Activated naive CD4-positive, alpha-beta T cell (primary cell): ENCODE measurements at places on chromosomes 1 and 21.
A peak's percentile ranks its signal among the peaks of the same experiment; 100 is the strongest.

DNA sequence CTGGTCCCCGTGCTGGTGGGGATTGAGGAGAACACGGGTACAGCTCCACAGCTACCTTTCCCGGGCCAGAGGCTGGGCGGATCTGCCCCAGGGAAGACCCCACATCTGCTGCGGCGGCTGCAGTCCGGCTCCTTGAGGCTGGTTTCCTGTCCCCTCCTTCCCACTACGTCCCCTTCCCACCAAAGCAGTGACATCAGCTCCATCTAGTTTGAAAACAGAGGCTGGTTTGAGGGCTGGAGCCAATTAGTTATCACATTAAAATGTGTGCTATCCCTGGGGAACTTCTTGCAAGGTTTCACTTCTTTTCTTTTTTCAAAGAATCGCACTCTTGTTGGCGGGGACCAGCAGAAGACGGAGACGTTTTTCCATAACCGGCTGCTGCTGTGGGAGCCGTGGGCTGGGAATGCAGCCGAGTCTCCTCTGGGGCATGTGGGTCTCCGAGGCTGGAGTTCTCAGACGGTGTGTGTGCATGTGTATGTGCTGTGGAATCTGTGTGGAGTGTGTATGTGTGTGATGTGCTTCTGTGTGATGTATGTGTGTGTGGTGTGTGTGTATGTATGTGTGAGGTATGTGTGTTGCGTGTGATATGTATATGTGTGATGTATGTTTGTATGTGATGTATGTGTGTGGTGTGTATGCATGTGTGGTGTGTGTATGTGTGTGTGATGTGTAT, 8.9 kb upstream of the PCBP3 start:
- DNase-seq, result no peak

- no peak for DNase-seq
These were observed 97.8 kb downstream of the CD247 start for GRCh38 chr1:167420510-167420909.

DNA sequence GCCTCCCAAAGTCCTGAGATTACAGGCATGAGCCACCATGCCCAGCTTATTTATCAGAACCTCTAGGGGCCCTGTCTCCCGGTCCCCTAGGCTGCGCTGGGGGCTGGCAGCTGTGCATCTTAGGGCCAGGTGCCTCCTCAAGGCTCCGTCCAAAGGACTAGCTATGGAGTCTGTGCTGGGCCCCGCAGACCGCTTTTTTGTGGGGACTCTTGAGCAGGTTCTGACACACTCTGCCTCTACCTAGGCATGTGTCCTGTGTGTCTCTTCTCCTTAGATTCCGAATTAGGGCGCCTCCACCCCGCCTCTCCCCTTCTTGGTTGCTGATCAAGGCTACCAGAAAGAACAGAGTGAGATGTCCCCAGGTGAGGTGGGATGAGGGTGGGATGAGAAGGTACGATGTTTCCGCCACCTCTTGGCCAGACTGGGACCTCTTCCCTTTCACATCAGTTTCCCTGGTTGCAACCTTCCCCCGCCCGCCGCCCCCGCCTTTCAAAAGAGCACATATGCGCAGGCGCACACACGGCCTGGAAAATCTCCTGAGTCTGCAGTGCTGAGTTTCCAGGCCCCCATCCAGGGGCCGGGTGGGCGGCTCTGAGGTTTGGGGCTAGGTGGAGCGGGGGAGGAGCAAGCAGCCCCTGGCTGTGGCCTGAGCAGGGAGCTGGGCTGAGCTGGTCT, 5.0 kb upstream of the PTPN7 start:
- peak; percentile 5 for DNase-seq

DNA sequence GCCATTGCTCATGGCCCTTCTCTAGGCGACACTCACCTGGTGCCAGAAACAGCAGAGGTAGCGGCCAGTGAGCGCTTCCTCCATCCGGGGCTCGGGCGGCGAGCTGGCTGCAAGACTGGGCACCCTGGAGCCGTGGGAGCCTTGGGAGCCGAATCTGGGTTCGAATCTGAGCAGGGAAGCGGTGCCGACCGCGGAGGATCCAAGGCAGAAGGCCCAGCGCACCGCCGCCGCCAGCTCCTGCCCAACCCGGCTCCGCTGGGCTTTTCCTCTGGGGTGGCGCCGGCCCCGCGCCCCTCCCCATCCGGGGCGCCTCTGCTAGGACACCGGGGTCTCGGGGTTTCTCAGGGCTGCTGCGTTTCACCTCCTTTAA, 1.7 kb upstream of the PRDM16 start:
- DNase-seq, result no peak

DNA sequence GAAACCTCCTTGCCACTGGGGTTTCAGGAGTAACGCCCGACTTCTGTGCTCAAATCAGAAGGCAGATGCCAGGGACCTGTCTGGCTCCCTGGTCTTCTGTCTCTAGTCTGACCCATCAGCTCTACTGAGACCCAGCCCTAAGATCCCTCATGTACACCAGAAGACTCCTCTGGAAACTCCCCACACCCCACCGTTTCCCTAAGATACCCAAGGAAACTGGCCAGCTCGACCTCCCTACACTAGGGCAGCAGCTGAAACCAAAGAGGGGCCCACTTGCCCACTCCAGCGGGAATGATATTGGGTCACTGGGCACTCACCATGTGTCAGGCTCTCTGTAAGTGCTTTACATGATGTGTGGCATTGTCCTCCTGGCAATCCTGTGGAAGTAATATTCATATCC, 469 bp upstream of the S100A16 start:
- no peak for DNase-seq

GRCh38 chr1:94490556-94490955, 51.0 kb downstream of the F3 start:
- DNase-seq, result no peak

DNA sequence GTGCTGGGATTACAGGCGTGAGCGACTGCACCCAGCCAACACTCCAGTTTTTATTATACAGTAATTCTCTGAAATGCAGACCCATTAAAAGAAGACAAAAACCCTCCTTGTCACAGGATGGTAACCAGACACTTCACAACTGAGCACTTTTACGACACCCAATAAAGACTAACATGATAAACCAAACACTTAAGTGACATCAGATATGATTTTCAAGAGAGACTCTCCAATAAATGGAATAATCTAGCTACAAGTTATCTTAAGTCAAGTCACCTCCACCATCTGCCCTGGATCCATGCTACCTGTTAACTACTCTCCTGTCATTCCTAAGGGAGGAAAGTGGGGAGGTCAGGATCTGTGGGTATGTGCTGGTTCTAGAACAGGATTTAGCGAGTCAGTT, 5.6 kb downstream of the GNG12 start:
- no peak for DNase-seq

DNA sequence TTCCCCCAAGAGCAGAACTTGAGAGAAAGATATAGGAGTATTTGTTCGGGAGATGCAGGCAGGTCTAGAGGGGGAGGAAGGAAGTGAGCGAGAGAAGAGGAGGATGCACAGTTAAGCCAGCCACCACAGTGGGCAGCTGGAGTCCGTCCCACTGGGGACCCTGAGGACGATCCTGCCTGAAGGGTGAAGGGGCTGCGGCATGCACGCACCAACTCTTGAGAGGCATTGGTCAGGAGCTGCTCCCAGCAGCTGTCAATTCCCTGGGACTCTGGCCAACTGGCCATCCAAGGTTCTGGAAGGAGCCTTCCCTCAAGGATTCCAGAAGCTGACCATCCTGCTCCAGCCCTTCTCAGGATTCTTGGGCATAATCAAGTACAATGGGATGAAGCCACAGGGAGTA, 246.9 kb downstream of the MATN1 start:
- DNase-seq, result no peak

- DNase-seq, result no peak
These were observed 15.9 kb downstream of the LZIC start for GRCh38 chr1:9927259-9927658.

DNA sequence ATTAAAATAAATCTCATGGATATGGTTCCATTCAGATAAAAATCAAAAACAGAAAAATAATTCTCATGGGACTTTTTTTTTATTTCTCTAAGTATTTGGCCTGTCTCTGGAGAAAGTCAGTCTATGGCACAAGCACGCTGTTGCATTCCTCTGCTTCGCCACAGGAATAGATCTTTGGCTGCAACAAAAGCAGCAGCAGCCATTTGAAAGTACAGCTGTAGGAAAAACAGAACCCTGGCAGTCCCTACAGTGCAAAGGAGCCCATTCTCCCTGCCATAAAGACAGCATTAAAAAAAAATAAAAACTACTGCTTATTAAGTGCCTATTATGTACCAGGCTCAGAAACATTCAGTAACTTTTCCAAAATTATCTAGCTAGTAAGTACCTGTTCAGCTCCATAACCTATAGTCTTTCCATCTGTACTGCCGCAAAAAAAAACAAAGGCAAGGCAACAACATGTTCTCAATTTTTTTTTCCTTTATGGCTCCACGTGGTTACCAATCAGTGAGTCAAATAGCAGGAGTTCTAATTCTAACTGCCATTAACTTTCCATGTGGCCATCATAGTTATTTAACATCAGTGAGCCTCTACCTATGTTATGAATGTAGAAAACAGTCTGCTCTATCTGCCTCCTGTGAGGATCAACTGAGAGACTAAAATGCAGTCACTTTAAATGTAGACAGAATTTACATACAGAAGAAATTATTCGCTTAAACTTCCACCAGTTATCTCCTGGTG, 22.7 kb downstream of the SLC35D1 start:
- no peak for DNase-seq

GRCh38 chr1:20711285-20712214, 6.3 kb downstream of the KIF17 start:
- DNase-seq, result no peak

DNA sequence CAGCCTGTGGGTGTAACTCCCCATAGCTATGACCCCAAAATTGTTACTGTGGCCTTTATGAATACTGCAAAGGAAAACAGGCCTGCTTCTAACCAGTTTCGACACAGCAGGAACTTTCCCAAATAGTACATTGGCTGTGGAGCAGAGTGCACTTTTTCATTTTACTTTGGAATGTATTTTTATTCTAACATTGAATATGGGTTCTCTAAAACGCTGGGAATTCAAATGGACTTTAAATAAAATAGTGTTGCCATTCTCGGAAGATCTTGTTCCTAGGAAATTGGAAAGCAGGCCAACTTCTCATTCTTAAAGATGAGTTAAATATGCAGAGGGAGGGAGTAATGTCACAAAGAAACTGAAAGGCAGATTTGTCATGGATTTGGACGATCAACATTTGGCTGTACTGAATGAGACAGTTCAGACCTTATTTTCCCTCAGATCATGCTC, 39.6 kb upstream of the ARHGAP29 start:
- DNase-seq, result no peak

GRCh38 chr1:22665752-22666151, 12.7 kb downstream of the C1QB start:
- no peak for DNase-seq

DNA sequence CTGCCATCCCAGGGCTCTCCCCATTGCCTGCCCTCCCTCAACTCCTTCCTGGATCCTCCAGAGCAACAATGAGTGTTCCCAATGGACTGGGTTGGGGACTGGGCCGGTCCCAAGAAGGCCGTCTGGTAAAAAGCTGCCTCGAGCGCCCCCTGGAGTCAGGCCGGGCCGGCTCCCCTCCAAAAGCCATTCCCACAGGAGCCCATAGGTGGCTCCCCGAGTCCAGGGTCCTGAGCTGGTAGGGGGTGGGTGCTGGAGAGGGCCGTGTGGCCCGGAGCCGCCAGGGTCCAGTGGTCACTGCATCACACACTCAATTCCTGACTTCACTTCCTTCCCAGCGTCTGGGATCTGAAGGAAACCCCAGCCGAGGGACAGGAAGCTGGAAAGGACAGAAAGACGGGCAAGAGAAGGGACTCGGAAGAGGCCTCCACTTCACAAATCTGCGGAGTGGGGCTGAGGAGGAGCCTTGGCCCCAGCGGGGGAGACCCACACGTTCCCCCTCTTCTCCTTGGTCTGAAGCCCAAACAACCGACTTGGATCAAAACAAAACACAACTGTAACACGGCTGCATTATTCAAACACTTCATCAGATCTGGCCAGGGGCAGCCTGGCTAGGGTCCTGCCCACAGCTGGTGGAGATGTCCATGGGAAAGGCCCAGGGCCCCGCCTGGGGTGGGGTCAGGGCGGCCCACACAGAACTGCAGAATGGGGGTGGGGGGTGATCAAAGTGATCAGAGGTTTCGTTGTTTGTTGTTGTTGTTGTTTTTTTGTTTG, 10.9 kb upstream of the ALDH4A1 start:
- DNase-seq, result peak; percentile 56

DNA sequence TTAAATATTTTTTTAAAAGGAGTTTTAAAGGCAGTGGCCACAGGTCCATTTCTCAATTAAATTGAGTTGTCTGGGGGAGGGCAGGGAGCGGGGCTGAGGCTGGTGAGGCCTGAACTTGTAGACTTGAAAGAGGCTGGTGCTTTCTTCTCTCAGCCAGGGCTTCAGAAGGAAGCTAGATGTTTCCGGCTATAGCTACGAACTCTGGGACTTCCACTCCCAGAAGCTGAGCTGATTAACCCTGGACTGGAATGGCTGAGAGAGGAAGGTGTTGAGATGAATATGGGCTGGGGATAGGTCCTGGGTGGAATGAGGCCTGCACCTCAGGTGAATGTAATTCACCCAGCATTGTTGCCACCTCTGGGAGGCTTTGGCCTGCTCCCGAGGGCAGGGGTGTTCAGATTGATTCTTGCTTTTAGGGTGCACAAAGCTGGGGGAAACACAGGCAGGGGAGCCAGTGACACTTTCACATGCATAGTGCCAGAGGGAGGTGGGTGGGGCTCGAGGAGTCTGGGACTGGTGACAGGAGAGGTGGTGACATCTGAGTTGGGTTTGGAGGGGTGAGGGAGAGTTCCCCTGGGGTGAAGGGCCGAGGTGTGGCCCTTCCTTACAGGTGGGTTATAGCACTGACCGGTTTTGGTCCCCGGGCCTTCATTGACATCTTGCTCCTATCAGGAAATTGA, 18.2 kb downstream of the LDLRAP1 start:
- DNase-seq, result no peak

DNA sequence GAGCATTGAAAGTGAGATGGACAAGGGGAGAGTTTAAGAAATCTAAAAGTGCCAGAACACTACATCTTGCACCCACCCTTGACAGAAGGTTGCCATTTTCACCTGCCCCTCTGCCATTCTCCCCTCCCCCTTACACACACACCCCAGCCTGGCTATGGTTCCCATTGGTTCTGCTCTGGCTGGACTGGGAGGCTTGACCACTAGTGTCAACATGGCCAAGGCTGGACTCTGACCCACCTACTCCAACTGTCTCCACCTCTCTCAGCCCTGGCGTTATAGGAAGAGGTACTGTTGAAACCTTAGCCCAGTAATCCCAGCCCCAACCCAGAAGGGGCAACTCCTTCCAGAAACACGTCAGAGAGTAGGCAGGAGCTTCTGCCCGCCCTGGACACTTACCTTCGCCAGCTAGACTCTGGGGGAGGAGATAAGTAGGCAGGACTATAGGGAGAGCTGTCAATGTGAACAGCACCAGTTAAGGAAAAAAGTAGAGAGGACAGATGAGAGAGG, 4.5 kb downstream of the CRTC2 start:
- DNase-seq, result no peak

DNA sequence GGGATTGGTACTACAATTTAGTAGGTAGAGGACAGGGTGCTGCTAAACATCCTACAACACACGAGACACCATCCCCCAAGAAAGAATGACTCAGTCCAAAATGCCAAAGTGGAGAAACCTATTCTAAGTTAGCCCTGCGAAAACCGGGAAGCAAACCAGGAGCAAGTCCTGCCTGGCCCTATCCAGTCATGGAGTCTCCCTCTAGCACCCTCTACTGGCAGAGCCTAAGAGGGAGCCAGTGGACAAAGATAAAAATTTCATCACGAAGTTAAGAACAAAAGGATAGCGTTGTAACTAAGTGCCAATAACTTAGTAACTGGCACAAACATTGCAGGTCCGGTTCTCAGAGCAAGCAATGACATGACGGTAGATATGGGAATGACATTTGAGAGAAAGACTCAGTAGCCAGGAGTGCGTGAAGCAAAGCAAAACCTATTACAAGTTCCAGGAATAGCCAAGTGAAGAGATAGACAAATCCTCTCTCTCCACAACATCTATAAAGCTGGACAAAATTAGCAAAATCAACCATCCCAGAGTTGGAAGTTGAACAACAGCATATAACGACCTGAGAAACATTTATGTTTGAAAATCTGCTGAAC, 383.5 kb downstream of the OMA1 start:
- DNase-seq, result no peak
